Fibroblast of skin of left biceps (primary cell): ENCODE measurements at places on chromosomes 2 and 18.

- DNase-seq = no peak
Measured at GRCh38 chr2:176599796-176600485, 330.7 kb downstream of the MTX2 start.

DNA sequence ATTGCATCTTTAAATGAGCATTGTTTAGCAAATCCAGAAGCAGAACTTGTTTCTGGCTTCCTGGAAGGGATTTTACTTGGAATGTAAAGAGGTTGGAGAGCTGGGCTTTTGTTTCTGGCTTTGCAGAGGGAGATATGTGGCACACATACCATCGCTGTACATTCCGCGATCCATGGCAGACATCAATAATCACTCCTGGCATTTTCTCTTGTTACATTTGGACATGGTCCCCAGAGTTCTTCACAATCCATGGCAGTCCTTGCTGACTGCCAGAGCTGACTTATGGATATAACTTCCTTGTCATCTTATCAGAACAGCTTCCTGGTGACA lies 445.6 kb upstream of the SPRED2 start:
- no peak for DNase-seq

DNA sequence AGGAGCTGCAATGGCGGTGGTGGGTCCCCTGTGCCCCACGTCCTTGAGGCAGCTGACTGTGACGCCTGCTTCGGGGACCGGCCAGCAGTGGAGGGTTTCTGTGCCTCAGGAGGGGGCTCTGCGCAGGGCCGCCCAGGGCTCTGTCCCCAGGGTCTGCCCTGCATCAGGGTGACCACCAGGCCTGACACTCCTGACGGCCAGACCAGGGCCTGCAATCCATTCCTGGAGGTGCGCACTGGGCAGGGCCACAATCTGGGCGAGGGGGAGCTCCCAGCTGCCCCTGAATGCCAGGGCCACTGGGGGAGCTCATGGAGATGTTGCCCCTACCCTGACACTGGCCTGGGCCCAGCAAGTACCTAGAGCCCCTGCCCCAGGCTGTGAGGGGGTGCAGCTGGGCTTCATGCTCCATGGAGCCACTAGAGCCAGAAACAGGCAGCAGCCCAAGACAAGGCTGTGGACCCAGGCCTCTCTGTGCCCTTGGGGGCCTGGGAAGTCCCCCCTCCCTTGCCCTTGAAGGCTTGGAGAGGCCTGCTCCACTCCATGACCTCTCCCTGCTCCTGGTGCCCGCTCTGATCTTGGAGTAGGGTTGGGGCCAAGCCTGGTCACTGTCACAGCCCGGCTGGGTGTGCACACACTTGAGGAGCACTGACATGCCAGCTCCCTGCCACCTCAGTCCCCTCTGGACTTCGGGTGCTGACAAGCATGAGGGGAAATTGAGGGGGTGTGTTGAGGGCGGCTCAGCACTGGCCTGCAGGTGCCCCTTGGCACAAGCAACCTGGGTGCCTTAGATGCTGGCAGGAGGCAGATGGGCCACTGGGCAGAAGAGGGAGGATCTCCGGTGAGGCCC lies 55.9 kb downstream of the LDAH start:
- DNase-seq = no peak

DNA sequence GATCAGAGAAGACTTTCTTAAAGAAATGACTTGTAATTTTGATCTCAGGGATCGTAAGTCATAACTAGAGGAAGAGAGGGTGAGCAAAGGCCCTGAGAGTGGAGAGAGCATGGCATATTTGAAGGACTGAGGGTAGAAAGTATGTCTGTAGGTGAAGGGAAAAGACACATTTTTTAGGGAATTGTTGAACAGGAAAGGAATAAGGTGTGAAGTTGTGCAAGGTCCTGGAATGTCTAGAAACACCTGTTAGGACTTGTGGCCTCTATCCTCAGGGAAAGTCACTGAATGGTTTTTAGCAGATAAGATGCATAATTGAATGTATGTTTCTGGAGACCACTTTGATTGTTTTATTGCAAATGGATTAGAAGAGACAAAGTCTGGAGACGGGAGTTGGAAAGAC lies 62.5 kb upstream of the ACTR3 start:
- DNase-seq = no peak

- DNase-seq = no peak
Measured at GRCh38 chr18:58860747-58861231, 3.9 kb upstream of the ZNF532 start.

DNA sequence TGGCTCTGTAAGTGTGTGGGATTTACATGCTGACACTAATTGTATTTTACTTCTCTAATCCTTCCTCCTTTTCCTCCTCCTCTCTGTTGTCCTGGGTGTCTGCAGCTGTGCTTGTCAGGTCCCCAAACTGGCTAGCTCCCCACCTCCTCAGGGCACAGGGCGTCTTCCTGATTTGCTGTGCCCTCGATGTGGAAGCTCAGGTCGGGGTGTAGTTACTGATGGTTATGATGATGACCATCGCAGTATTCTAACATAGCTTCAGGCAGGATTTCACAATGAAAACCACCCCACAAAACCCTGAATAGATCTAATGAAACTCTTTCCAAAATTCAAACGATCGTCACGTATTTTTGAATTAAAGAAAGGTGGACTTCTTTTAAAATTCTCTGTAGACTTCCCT lies 428.4 kb downstream of the TGIF1 start:
- no peak for DNase-seq

DNA sequence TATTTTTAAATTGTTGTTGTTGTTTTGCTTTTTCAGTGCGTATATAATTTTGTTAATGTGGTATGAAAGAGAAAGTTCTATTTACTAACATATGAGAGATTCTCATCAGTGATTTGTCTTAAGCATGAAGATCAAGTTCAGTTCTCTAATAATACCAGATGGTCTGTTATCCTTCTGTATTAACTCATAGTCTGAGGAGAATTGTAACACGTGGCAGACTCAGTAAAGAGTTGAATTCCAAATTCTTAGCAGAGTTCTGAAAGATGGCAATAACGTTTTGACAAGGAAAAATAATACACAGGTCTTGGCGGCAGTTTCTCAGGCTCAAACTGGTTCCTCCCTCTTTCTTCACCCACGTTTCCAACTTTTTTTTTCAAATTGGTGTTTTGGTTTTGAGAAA lies 17.2 kb upstream of the COL3A1 start:
- no peak for DNase-seq

- no peak for DNase-seq
Measured at GRCh38 chr2:203960811-203961210, 24.2 kb downstream of the ICOS start.

GRCh38 chr2:144208924-144209323 lies 311.0 kb downstream of the ZEB2 start:
- no peak for DNase-seq

- no peak for DNase-seq
Measured at GRCh38 chr2:125581557-125581956, 1074.4 kb upstream of the GYPC start.

DNA sequence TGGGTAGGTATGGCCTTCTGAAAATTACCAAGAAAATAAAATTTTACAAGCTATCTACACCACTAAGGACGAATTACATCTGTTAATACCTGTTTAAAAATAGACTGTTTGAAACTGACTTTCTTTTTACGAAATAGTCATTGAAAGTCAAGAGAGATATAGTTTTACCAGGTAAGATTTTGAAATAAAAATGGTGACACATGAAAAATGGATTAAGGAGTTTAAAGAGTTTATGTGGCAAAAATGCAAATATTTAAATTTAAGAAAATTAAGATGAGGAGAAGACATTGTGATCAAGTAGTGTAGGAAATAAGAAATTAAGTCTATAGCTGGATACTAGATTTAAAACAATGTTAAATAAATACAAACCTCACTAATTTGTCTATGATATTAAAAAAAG lies 271.5 kb downstream of the TRIB2 start:
- DNase-seq = no peak

GRCh38 chr18:24381126-24381525 lies 16.5 kb downstream of the OSBPL1A start:
- DNase-seq = no peak

DNA sequence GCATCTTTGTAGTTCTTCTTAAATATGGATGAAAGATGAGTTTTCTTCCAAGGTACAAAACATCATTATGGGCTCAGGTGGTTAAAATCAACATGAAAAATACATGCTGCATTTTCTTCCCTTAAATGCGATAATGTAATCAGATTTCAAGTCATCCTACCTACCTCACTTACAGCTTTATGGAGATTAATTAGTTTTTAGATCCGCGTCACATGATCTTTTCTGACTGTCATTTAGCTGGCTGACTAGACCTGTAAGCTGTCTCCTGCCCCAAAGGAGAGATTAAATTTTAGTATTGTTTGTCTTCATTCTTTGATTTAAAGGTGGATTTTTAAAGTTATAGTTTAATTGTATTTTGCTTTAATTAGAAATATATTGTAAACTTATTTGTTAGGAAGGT lies 678.0 kb upstream of the ZEB2 start:
- DNase-seq = no peak

DNA sequence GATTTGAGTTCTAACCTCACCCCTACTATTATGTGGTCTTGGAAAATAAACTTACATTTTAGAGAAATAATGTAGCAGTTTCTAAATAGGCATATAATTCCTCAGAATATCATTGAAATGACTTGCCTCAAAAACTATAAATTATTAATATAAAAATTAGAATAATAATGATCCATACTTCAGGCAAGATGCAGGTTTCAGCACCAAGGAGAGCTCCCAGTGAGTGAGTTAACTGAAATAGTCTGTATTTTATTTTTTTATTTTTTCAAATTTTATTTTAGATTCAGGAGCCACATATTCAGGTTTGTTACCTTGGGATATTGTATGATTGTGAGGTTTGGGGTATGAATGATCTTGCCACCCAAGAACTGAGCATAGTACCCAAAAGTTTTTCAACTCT lies 472.2 kb upstream of the DCC start:
- no peak for DNase-seq

- no peak for DNase-seq
Measured at GRCh38 chr2:148461876-148462275, 182.7 kb upstream of the EPC2 start.

DNA sequence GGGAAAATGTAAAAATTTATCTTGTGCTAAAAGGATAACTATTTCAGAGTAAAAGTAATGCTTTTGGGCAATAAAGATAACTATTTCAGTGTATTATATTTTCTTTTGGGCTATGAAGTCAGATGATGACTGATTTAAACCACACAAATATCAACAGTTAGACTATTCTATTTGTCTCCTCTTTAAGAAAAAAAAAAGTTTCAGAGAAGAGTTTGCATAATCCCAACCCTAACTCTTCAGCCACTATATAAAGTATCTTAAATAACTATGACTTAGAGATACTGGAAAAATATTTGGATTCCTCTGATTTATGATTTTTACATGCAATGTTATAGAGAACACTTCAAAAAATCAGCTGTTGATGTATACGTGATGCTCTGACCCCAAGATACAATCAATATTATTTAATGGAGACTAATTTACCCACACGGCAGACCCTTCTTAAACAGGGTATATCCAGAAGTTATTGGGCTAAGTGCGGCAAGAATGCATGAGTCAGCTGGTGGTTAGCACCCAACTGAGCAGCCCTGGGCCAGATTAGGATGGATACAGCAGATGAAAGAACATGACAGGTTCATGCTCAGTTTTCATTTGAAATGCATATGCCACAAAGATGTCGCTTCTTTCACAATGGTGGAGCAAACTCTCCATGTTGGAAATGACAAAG lies 279.0 kb downstream of the AFF3 start:
- peak; percentile 48 for DNase-seq

- DNase-seq = no peak
Measured at GRCh38 chr2:216855605-216856004, 4.3 kb downstream of the TNP1 start.

- DNase-seq = no peak
Measured at GRCh38 chr2:8139668-8140200, 542.1 kb upstream of the ID2 start.

DNA sequence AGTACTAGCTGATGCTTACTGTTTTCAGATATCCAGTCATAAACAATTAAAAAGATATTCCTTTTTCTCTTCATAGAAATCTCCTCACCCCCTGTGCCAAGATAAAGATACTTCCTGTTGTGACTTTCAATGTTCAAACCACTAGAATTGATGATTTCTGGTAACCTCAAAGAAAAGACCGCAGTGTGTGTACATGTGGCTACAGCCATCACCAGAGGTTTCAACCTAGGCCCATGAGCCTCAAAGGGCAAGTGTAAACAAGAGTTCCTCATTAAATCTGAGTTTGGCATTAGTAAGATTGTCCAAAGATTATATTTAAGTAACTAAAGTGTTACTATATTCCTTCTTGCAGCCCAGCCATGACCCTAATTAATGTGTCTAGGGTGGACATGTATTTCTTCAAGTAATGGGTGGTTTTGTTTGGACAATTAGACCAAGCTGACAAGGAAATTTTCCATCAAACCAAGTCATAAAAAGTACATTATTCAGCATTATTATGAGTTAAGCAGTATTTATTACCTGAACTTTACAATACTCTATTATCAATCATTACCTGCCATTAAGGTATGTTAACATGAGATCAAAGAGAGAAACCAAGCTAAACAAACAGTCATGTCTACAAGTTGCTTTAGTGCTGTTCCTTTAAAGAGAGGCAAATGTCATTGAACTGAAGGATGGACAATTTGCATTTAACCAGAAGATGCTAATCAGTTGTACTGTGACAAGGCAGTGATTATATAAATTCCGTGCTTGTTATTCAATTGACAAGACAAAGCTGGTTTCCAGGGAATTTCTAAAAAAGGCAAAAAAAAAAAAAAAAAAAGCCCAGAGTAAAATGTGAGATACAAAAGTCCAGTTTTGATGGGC lies 382.7 kb downstream of the LNPK start:
- no peak for DNase-seq

GRCh38 chr2:219331560-219332213 lies 857 bp downstream of the RESP18 start:
- DNase-seq = no peak

- DNase-seq = no peak
Measured at GRCh38 chr2:186256540-186256939, 229.5 kb upstream of the ZC3H15 start.

DNA sequence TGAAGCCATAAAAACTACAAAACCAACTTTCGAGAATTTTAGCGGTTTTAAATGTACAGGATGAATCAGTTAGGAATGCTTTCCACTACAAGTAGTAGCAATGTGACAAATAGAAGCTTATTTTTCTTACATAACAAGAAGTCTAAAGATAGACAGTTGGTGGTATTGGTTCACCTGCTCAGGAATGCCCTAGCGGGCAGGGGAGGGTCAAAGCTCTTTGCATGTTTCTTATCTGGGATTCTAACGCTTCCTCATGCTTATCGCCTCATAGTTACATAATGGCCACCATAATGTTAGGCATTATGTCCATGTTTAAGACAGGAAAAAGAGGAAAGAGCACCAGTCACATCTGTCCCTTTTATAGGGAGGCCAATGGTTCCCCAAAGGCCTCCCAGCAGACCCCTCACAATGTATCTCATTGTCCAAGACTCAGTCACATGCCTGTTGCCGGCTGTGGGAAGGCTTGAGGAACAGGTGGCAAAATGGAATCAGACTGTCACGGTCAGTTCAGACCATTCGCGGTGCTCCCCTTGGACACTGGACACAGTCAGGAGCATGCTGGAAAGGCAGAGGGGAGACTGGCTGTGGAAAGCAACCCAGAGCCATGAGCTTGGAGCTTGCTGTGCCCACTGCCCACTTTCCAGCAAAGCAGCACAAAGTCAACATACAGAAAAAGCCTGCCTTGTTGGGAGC lies 69.4 kb upstream of the ODC1 start:
- DNase-seq = no peak
